Stimulated activated CD8-positive, alpha-beta memory T cell treated with anti-CD3 and anti-CD28 coated beads, Interleukin-7, amount 100 ng/mL, for 1 hour (primary cell): ENCODE measurements at places on chromosomes 12 and 14.

- no peak for DNase-seq
These were observed 263.0 kb downstream of the NEDD1 start for GRCh38 chr12:97169889-97170567.

GRCh38 chr12:55060470-55060869, 40.7 kb downstream of the NEUROD4 start:
- DNase-seq = no peak

DNA sequence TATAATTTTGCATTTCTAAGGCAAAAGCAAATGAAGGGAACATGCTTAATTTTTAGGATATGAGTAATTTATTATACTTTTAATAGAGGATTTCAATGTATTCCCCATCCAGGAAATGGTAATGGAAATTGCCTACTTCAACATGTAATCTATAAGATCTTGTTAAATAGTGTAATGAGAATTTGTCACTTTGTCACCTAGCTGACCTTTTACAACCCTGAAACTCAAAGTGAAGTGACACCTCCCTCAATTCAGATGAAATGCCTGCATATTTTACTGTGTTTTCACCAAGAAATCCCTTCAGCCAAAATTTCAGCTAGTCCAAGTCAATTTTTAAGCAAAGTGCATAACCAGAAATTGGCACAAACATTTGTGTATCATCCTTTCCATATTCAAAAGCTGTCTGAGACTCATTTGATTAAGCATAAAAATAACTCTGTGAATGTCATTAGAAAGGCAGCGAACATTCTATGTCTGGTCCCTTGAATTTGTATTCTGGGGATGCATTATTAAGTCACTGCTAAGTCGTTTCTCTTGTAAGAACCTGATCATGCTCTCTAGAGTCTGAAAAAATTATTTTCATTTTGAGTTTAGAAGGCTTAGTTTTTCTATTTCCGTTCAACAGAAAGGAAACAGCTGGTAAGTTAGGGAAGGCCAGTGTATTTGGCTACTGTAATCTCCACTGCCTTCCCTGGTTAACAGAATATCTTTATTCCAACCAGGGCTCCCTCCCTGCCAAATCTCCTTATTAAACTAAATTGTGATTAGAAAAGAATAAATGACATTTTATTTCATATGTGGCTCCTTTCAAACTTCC, 100.8 kb downstream of the IGF1 start:
- no peak for DNase-seq

- DNase-seq = no peak
These were observed 564.6 kb downstream of the C12orf50 start for GRCh38 chr12:87464565-87464964.

DNA sequence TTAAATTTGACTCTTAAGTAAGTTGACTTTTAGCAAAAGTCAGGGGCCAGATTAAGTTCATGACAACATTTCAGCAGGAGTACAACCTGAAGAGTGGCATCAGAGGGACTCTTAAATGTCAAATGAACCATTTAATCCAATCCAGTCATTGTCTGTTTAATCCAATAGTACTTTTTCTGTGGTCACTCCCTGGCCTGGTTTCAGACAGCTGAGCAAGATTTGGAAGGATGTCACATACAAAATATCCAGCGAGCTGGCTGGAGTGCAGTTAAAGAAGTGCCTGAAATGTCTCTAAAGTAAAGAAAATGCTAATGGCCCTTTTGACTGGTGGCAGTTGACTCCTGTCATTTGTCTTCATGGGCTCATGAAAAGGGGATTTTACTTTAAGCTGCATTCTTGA, 1082.1 kb downstream of the AACS start:
- DNase-seq = no peak

GRCh38 chr12:34298971-34299801, 276.9 kb downstream of the ALG10 start:
- no peak for DNase-seq

DNA sequence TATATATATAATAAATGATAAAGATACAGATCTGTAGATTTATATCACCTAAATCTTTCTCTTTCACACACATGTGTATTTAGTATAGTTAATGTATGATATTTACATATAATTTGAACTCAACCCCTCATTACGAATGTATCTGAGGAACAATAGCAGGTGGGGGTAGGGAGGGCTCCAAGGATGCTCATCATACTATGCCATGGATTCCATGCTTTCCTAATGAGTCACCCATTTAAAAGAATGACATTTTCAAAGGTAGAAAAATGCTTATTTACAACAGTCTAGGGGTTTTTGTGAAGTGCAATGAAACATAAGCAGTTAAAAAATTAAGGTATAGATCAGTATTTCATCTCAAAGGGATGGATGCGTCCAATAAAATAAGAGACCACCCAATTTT, 181.6 kb downstream of the SOX5 start:
- no peak for DNase-seq
